NCI-H1436 (cell line): ENCODE measurements at places on chromosomes 2 and 18.

GRCh38 chr2:209496586-209496982, 72.7 kb downstream of the MAP2 start:
- DNase-seq, result no peak

- no peak for DNase-seq
Observed at GRCh38 chr2:56803596-56803995, 619.8 kb downstream of the CCDC85A start.

- DNase-seq, result peak; percentile 32
Observed at GRCh38 chr2:26355038-26355995, 8.7 kb upstream of the ADGRF3 start.

DNA sequence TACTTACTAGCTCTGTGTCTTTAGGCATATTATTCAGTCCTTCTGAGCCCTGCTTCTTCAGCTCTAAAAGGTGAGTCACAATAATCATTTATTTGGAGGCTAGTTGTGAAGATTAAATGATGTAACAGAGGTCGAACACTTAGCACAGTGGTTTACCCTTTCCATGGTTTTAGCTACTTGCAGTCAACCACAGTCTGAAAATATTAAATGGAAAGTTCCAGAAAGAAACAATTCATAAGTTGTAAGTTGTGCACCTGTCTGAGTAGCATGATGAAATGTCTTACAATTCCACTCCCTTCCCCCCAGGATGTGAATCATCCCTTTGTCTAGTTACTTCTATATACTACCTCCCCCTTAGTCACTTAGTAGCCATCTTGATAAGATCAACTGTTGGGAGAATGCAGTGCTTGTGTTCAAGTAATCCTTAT, 217.6 kb upstream of the THUMPD2 start:
- DNase-seq, result no peak

DNA sequence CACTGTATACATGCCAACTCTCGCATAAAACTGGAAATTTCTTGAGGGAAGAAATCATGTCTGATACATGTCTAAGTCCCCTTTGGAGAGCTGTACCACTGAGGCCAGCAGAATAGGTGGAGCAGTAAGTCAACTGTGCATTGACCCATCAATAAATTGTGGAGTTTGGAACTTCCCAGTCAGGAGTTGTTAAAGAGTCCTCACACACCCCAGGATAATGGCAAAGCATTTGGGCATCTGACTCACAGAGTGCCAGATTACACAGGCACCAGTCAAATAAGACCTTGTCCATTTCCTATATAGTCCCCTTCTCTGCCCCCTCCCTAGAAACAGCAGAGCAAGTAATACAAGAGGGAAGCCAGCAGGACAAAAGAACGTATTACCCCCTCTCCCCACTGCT, 10.4 kb downstream of the VSNL1 start:
- no peak for DNase-seq

DNA sequence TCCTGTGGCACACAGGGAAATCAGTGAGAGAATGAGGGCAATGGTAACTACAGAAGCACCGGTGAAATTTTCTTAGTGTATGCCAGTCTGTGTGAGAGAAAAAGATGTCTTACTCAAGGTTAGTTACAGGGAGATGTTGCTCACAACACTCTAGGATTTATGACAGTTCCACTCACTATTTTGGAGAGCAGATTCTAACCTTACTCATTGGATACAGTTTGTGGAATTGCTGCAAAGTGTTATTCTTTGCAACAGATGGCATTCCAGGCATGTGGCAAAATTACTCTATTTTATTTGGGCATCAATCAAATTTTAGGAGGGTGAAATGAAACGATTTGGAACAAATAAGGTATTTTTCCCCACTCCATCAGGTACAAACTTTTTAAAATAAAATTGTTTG, 449.1 kb downstream of the PIK3C3 start:
- DNase-seq, result no peak
